ENCODE measurements at places on chromosomes 5 and 9.

DNA sequence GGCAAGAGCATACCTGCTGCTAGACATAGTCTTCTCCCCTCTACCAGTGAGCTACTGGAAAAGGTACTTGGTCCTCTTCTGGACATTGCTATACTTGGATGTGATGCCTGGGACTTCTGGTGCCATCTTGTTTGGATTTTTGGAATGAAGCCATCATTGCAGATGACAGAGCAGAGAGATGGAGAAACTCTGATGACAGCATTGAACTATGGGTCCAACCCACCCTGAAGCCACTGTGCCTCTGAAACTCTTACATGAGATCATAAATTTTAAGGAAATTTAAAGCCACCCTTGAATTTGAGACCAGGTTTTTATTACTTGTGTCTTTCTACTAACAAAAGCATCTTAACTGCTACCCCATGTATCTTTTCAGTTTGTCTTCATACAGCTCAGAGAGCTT is 151.1 kb upstream of the SMIM23 start:
- no peak for DNase-seq

DNA sequence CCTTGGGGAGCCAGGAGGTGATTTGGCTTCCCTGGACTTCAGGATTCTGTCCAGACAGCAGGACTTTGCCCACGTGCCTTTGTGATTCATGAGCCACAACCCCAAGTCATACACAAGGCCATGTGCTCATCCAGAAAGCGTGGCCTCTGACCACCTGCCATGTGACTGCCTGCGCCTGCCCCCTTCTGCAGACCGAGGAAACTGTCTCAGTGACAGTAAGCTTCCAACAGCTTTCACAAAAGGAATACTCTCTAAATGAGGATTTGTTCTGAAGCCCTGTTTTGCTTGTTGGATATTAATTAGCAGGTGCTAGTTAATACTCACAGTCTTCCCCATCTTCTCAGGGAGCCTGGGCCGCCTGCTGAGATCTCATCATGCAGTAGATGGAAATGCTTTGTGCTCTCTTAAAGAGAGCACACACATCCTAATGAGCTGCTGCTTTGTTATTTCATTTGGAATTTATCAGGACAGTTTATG is 36.9 kb upstream of the ANGPTL2 start:
- DNase-seq, result peak; percentile 35

GRCh38 chr9:127862075-127863011 is 7.9 kb upstream of the ENG start:
- DNase-seq, result no peak

DNA sequence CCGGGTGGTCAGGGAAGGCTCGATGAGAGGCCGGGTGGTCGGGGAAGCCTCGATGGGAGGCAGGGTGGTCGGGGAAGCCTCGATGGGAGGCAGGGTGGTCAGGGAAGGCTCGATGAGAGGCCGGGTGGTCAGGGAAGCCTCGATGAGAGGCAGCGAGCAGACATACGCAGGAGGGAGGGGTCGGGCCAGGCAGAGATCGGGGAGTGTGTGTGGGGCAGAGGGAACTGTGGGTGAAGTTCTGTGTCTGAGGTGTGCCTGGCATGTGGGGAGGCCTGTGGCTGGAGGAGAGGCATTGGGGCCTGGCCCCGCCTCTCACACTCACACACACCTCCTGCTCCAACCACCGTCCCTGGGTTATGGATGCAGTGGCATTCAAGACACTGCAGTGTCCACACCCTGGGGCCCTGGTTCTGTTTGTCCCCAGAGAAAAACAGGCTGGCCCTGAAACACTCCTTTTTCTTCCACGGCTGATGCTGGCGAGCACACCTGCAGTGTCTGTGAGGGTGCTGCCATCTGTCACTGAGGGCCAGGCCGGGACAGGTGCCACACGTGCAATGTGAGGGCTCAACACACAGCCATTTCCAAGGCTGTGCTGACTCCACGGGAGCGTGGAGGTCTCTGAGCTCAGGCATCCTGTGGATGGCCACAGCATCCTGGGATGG is 6.5 kb upstream of the PLEKHG4B start:
- DNase-seq, result no peak

- DNase-seq, result no peak
Observed at GRCh38 chr5:78578015-78578414, 70.6 kb downstream of the LHFPL2 start.

DNA sequence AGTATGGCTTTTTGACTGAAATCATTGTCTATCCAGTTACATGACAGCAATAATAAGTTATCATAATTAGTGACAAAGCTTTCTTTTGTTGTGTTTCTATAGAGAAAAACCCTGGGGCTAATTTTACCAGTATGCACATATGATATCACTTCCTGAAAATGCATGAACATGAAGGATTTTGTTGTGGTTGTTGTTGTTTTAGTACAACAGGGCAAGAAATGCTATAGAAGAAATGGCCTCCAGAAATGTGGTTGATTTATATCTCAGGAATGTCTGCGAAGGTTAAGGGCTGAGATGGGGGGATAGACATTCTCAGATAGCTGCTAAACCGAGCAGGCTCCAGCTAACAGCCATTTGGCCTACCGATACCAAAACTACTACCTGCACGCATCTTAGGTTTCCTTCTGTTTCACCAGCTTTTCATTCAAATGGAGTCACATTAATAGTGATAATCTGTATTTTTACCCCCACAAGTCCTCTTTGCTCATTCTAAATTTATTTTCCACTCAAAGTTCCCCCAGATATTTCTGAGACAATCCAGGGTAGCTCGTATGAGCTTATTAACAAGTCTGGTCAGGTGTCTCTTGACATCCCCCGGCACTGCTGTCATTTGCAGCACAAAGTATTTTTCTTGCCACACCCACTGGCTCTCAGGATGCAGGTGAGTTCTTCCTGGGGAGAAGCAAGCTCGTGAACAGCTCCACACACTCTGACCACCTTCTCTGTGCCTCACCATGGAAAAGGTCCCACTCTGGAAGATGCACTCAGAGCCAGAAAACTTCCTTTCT is 232.4 kb upstream of the GAS1 start:
- no peak for DNase-seq

DNA sequence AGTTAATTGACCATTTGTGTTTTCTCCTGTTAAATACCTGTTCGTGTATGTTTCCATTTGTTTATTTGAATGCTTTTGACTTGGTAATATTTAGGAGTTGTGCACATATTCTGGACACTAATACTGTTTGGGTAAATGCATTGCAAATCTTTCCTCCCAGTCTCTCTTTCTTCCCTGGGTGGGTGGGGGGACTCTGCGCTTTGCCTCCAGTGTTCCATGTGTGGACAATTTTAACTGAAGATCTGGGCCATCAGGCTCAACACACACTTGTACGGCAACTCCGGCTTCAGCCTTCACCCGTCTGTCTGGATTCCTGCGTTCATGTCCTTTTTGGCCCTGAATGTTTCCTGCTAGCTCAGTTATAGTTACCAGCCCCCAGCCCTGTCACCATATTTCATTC is 40.1 kb downstream of the GTF3C4 start:
- no peak for DNase-seq

- DNase-seq, result no peak
Observed at GRCh38 chr9:99637641-99638040, 184.0 kb upstream of the NR4A3 start.

DNA sequence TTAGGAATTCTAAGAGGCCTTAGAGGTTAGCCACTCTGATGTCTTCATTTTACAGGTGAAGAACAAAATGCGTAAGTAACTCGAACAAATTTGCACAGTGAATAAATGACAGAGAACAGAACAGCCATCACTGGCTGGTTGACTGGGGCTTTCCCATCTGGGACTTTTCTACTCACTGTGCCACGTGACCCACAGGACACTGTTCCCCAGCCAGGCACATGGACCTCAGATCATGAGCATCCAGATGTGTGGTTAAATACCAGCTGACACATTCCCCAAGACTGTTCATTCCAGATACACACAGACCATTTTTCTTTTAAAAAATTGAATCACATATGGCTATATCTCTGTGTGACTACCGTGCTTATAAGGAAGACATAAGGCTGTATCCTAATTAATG is 25.8 kb upstream of the MED10 start:
- DNase-seq, result no peak

DNA sequence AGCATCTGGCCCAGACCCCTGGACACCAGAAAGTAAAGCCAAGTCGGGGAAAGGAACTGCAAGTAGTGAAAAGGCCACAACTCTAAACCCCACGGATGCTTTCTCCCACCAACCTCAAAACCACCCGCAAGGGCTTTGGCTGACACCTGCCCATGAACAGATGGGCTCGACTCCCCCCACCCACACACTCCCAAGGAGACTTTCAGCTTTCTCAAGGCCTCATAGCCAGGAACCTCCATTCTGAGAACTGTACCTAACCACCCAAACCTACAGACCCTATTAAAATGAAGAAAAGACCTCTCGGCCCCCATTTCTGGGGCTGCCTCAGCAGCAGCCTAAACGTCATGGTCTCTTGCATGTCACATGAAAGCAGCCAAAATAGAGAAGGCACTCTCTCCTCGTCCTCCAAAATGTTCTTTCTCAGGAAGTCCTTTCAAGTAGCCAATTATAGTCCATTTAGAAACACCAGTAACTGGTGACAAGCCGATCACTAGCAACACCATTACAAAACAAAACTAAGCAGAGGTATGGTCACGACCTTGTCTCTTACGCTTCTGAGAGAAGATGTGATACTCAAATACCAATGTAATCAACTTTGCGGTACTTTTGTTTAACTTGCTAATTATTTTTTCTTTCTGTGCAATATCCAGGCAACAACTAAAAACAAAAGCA is 2.9 kb downstream of the B4GALT1 start:
- no peak for DNase-seq

DNA sequence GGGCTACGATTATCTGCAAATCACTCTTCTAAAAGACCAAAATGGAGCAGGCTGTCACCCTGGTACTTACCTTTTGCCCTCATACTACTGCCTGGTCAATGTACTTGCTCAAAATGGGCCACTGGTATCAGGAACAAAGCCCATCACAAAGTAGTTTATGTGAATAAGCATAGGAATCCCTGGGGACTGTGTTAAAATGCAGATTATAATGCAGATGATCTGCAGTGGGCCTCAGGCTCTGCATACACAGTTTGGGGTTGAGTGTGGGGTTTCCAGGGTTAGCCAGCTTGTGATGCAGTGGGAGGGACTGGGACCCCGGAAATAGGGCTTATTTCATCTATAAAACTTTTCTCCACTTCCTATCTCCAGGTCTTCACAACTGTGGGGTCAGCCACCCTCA is 173.1 kb downstream of the HSD17B3 start:
- no peak for DNase-seq

- no peak for DNase-seq
Observed at GRCh38 chr5:103207653-103208052, 50.9 kb upstream of the MACIR start.

GRCh38 chr9:135887585-135888050 is 19.7 kb downstream of the CAMSAP1 start:
- DNase-seq, result no peak

DNA sequence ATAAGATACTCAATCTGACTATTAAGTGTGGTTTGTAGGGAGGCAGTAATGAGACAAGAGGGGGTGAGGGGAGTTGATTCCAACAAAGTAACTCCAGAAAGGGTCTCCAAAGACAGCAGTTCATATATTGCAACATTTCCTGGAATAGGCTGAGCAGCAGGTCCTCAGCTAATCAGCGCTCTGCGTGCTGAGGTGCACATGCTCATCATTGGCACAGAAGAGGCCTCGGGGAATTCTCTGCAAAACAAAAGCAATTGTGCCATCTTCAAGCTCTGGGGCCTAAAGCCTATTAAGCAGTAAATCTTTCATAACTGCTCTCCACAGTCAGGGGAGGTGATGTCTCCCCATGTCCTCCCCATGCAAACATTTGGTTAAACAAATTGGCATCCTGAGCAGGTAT is 357.3 kb downstream of the SPOCK1 start:
- DNase-seq, result no peak

DNA sequence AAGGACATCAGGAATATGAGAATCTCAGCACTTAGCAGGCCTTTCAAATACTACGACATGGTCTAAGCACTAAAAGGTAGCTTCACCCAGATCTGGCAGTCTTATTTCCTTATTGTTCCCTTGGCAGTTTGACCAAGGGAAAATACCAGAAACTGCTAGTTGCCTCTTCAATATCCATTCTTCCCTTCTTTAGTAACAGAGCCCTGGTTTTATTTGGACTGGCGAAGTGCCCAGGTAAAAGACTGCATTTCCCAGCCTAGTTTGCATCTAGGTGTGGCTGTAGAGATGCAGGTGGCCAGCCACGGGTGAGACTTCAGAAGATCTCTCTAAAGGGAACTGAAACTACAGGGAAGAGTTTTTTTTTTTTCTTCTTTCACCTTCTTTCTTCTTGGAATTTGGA is 21.6 kb downstream of the DMRT2 start:
- no peak for DNase-seq

- DNase-seq, result no peak
Observed at GRCh38 chr5:133397348-133397747, 215.0 kb downstream of the FSTL4 start.

DNA sequence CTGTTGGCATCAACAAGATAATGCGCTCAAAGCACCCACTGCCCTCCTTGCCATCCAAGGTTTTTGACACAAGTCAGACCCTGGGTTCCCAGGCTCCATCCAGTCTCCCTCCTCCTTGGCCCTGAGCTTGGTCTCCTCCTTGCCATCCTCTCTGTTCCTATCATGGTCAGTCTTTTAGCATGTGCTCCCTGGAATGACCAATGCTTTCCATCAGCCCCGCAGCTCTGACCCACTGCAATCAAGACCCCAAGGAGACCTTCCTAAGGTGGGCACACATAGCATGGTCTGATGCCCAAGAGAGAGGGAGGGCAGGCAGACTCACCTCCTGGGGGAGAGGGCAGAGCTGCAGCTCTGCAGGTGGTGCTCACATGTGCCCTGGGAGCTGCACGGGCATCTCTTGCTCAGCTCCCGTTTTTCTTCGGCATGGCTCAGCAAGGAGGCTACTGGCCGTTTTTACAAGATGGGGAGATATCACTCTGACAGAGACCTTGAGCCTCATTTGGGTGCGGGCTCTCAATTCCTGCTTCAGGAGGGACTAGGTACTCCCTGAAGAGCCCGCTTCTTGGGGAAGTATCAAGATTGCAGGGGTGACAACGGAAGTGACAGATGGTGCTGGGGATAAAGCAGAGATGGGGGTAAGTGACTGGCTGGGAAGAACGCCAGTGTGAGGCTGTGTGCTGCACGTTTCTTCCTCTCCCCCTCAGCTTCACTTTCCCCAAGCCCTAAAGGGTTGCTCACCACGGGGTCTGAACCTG is 3.3 kb downstream of the SEPTIN8 start:
- DNase-seq, result no peak

Measured in HCT116 (cell line).